Ecto neural progenitor cell (in vitro differentiated cells): ENCODE measurements at places on chromosomes 5 and 9.
A peak's percentile ranks its signal among the peaks of the same experiment; 100 is the strongest.

DNA sequence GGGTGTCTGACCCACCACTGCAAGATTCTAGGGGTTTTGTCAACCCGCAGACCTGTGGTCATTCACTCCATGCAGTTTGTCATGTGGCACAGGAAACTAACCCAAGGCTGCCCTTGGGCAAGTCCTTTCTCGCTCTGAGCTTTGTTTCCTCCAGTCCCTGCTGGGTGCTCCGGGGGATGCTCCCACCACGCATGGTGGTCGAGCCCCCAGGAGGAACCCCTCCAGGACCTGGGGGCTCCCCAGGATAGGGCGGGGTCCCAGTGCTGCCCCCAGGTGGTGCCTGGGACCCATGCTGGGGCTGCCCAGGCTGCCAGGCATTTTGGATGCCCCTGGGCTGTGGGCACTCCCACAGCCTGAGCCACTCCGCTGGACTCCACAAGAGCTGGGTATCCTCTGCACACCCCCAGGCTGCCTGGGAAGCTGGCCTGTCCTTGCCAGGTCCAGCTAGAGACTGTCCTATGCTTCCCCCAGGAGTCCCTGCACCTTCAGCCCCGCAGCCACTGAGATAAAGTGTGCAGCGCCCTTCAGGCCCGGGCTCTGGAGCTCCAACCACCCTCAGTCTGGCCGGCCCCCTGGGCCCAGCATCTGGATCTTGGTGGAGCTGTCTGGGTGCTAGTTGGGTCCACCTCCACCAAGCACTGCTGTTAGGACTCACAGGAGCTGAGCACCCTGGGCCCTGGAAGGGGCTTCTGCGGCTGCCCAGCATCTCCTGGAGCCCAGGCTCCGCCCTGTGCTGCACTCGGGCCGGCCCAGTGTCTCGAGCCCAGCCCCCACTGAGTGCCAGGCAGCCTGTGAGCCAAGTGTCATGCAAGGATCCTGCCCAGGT lies 104.3 kb downstream of the PHF2 start:
- DNase-seq = peak; percentile 42

GRCh38 chr5:82794876-82795275 lies 282.3 kb downstream of the TMEM167A start:
- DNase-seq = no peak

- no peak for DNase-seq
These were observed 64.6 kb upstream of the PLPP1 start for GRCh38 chr5:55599148-55600050.

DNA sequence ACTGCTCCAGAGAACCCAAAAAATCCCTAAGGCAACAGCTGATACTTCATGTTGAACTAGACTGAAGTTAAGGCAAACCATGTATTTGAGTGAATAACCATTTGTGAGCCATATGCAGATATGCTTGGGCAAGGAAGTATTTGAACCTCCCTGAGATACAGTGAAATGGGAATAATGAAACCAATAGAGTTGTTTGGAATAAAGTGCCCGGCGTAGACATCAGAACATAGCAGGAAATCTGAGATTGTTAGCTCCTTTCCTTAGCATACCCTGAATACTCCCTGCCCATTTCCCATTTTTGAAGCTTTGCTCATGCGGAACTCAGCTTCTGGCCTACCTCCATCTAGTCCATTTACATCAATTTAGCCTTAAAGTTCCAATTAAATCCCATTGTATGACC lies 611.9 kb downstream of the EFNA5 start:
- no peak for DNase-seq

- no peak for DNase-seq
These were observed 111.2 kb downstream of the EDIL3 start for GRCh38 chr5:84273517-84273883.

- no peak for DNase-seq
These were observed 65.1 kb upstream of the IL6ST start for GRCh38 chr5:56059854-56060253.

DNA sequence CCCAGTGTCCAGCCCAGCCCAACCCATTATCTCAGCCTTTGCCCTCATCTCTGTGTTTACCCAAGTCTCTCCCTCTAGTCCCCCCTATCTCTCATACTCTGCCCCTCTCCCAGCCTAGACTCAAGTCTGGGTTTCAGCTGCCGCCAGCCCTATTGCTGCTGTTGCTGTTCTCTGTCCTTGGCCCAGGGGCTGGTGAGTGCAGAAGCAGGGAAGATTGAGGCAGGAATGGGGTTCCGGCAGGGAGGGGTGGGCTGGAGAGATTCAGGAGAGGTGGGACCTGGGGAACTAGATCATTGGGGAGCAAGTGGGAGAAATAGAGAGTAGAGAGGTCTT lies 702 bp downstream of the TMEM8B start:
- no peak for DNase-seq

- DNase-seq = no peak
These were observed 734 bp downstream of the SKP1 start for GRCh38 chr5:134175921-134176510.

GRCh38 chr5:120938604-120939003 lies 474.5 kb downstream of the PRR16 start:
- DNase-seq = no peak

DNA sequence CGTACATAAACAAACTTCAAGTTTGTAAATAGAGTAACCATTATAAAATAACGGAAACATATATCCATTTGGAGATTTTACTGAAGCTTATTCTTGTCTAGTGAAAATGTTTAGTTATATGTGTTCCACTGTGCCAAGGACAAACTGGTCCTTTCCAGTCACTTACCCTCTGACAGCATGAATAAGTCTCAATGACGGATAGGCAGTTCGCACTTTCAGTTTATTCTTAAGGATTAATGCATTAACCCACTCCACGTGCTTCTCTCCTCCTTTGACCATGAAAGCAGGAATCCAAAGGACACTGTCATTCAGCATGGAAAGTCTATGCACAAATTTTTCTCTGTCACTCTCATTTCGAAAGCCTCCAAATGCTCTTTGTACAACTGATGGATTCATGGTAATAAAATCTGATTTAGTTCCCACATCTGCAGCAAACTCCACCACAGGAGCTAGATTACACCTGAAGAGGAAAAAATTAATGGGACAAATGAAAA lies 47.1 kb downstream of the ST8SIA4 start:
- no peak for DNase-seq

DNA sequence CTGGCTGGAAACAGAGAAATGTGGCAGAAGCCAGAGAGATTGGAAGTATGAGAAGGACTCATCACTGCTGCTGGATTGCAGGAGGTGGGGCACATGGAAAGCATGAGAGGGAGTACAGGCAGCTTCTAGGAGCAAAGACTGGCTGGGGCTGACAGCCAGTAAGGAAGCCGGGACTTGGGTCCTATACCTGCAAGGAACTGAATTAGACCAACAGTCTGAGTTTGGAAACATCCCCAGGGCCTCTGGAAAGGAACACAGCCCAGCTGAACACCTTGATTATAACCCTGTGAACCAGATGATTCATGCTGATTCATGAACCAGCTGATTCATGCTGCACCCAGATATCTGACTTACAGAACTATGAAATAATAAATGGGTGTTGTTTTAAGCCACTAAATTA lies 93.4 kb downstream of the OSTF1 start:
- DNase-seq = no peak

GRCh38 chr5:137205231-137206027 lies 293.7 kb downstream of the SPOCK1 start:
- no peak for DNase-seq
